ENCODE measurements at places on chromosomes 16 and 17.

GRCh38 chr17:27457731-27458523, 1.7 kb downstream of the KSR1 start:
- DNase-seq: no peak

DNA sequence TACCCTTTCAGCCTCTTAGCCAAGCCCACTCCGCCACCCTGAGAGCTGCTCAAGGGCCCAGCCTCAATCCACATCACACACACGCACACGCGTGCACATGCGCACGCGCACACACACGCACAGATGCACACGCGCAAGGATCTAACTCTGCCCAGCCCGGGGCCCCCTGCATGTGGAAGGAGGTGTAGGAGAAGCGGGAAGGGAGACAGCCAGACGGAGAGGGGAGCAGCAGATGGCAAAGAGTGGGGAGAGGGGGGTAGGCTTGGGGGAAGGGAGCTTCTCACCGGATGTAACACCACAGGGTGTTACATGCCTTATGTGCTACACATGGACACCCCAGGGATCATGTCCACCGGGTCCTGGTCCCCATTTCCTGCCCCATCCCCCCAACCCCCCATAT, 15.3 kb downstream of the DLG4 start:
- no peak for DNase-seq

- no peak for DNase-seq
These were observed 580.1 kb upstream of the SALL1 start for GRCh38 chr16:51731160-51731559.

DNA sequence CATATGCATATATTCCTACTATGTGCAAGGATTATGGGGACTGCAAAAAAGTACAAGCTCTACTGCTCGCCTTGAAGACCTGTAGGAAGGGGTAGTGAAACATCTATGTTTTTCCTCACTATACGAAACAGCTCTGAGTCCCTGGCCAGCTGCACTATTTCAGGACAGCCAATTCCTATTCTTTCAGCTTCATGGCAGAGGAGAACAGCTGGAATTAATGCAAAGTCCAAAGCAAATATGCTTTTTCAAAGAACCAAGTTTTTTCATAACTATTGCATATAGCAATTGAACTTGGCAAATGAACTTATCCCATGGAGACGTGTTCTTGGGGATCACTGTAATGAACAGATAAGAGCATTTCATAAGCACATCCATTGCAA, 122.3 kb downstream of the SPACA3 start:
- DNase-seq: no peak

GRCh38 chr16:22089910-22090309, 2.4 kb upstream of the VWA3A start:
- no peak for DNase-seq

DNA sequence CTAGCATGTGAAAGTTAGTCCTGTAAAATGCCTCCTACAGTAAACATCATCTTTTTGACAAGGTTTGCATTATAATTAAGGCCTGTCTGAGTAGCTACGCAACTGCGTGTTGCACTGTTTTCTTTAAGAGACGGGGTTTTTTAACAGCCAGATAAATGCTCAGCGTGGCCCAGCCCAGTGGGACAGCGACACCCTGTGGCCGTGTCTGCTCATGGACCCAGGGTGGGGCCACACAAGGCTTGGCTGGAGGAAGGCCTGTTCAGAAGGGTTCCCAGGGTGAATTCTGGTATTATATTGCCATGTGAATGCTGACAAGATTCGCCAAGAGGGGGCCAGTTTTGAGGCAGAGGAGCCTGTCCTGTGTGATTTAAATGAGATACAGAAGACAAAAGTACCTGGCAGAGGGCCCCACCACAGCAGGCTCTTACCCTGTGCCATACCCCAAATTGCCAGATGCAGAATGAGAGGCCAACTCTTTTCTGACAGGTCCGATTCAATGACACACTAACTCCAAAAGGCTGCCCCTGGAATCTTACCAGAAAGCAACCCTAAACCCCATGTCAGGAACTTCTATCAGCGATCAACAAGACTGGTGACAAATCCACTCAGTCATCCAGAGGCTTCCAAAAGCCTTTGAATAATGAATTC, 65.9 kb upstream of the IRX6 start:
- peak; percentile 85 for DNase-seq

- no peak for DNase-seq
These were observed 1386.5 kb upstream of the GOT2 start for GRCh38 chr16:60120586-60120985.

- no peak for DNase-seq
These were observed 39.2 kb downstream of the KNOP1 start for GRCh38 chr16:19678804-19679203.

- DNase-seq: no peak
These were observed 641.3 kb downstream of the KCNJ2 start for GRCh38 chr17:70810609-70811008.

GRCh38 chr17:15398736-15399331, 57.4 kb upstream of the TEKT3 start:
- DNase-seq: peak; percentile 58

GRCh38 chr17:62989501-62989900, 23.5 kb downstream of the TANC2 start:
- DNase-seq: no peak

- no peak for DNase-seq
These were observed 37.7 kb downstream of the TMEM114 start for GRCh38 chr16:8552487-8553221.

DNA sequence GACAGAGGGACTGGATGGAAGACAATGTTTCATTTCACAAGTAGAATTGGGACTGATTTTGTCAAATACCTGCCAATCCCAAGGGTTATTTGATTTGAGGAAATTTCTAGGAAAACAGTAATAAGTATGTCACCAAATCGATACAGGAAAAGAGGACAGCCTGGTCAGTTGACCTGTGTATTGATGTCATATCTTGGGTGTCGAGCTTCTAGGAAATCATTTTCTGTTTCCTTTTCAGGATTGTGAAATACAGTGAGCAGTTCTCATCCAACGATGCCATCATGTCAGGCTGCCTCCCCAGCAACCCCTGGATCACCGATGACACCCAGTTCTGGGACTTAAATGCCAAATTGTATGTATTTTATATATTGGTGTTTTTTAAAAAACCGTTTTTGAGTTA, 56.1 kb downstream of the RGS9 start:
- no peak for DNase-seq

DNA sequence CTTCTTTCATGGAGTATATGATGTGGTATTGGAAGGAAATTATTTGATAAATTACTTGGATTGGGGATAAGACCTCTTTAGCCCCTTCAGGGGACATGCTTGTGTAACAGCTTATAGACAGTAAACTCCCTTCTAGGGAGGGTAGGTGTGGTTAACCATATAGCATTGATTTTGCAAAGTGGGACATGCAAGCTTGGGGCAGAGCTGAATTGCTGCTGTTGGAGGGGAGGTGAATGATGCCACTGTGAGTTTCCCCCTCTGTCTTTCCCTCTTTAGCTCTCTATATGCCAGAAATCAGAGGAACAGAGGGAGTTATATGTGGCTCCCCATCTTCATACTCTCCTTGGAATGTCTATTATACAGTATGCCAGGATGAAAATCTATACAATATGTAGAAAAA, 54.7 kb downstream of the WSCD1 start:
- no peak for DNase-seq

- no peak for DNase-seq
These were observed 8.1 kb upstream of the CAPN15 start for GRCh38 chr16:519425-519824.

- DNase-seq: no peak
These were observed 5.9 kb downstream of the POLR2C start for GRCh38 chr16:57468346-57468745.

DNA sequence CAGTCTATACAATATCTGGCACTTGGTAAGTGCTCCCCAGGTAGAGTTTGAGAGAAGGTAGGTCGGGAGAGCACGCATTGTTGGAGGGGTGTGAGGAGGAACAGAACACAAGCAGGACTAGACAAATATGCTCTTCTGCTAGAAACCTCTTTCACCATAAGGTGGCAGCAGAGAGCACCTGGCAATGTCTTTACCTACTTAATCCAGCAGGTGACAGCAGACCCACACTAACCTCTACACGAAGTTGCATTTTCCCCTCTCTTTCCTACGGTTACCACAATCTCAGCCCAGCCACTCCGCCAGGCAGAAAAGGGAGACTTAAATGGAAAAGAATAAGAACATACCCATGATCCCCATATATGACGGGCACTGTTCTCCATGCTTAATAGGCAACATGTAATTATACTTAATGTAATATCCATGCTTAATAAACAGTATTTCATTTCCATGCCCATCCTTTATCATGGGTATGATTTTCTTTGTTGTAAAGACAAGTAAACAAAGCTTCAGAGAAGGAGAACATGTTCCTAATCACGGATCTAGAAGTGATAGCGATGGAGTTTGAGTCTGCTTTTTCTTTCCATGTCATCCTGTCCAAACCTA, 55.1 kb upstream of the CCL2 start:
- peak; percentile 78 for DNase-seq

GRCh38 chr17:36755586-36755985, 154.2 kb downstream of the MRM1 start:
- no peak for DNase-seq

DNA sequence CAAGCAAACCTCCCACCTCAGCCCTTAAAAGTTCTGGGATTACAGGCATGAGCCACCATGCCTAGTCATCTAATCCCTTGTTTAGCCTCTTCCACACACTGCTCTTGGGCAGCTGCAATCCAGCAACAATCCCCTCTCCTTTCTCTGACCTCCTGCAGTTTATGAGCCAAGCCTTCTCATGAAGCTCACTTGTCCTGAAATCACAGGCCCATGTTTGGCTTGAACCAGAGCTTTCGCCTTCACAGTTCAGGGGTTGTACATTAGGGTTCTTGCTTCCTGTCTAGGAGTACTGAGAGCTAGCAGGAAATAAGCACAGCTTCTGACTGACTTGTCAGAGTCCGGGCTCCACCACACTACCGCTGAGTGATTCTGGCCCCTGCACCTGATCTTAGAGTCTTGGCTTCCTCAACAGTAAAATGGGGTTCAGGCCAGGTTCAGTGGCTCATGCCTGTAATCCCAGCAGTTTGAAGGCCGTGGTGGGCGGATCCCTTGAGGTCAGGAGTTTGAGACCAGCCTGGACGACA, 16.3 kb downstream of the ERAL1 start:
- no peak for DNase-seq

DNA sequence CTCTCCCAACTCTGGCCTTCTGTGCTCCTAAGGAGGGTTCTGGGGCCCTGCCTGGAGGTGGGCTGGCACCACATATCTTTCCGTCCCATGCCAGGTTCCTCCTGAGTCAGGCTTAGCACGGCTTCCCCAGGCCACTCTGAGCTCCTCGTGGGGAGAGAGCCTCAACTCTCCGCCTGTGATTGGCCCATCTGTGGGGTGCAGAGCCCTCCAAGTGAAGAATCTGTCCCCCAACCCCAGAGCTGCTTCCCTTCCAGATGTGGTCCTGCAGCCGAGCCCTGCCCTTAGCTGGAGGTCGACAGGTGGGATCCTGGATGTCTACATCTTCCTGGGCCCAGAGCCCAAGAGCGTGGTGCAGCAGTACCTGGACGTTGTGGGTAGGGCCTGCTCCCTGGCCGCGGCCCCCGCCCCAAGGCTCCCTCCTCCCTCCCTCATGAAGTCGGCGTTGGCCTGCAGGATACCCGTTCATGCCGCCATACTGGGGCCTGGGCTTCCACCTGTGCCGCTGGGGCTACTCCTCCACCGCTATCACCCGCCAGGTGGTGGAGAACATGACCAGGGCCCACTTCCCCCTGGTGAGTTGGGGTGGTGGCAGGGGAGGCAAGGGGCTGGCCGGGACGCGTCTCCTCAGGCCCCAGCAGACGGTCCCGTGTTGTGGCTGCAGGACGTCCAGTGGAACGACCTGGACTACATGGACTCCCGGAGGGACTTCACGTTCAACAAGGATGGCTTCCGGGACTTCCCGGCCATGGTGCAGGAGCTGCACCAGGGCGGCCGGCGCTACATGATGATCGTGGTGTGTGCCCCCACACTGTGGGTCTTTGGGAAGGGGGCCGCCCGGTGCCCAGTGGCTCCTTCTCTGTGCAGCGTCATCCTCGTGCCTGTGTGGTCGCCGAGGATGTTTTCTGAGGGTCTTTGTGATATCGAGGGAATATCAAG, 6.9 kb downstream of the GAA start:
- no peak for DNase-seq

DNA sequence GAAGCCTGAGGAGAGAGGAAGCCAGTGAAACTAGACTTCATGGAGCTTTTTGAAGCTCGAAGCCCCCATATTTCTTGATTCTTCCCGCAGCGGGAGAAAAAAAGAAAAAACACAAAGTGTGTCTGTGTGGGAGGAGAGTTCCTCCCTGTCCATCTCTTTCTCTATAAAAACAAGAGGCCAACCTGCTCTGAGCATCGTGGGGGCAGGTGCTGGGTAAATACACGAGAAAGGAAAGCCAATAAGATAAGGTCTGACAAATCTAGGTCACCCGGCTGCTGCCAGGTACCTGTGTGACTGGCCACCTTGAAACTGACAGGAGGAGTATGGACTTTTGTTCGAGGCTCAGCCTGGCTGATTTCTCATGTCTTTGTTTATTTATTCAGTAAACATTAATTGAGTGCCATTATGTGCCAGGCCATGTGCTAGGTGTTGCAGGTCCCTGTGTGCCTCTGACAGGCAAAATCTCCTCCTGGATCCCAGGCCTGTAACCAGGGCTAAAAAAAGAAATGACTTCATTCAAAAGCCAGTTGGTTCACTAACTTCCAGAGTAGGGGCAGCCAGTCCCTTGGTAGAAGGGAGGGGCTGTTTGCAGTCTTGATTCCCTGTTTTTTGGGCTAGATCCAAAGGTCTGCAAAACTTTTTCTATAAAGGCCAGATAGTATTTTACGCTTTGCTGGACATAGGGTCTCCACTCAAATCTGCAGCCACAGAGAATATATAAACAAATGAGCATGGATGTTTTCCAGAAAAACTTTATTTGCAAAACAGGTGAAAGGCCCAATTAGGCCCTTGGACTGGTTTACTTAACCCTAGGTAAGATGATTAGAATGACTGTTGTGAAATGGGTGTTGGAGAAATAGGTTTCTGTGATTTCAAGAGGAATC, 35.6 kb downstream of the YPEL2 start:
- no peak for DNase-seq

DNA sequence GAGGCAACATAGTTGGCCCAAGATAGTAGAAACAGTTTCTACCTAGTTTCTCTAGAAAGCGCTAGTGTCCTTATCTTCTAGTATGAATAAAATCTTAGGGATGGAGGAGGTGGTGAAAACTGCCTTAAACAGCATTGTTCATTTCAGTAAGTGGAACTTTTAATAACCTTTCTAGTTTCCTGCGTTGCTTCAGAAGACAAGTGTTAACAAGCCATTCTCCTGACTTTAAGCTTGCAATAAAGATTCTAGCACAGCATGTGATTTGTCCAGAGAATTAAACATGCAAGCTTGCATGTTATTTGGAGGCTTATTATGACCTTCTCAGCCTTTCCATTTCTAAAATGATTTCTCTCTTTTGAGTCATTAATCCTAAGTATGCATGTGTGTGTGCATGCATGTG, 72.3 kb downstream of the TANGO6 start:
- no peak for DNase-seq

- DNase-seq: no peak
These were observed 72.6 kb upstream of the COX10 start for GRCh38 chr17:13996748-13997147.

- DNase-seq: peak; percentile 50
These were observed 81.8 kb upstream of the KIFC3 start for GRCh38 chr16:57883953-57884654.

All from aorta (tissue), 5 donors.